Cerebellum (tissue), 4 donors: ENCODE measurements at places on chromosomes 1 and 21.

- no peak for DNase-seq
Measured at GRCh38 chr1:60942291-60942690, 140.1 kb upstream of the NFIA start.

GRCh38 chr1:226457307-226457712, 49.4 kb upstream of the PARP1 start:
- DNase-seq = no peak

- DNase-seq = no peak
Measured at GRCh38 chr1:201461645-201462441, 7.1 kb downstream of the PHLDA3 start.

DNA sequence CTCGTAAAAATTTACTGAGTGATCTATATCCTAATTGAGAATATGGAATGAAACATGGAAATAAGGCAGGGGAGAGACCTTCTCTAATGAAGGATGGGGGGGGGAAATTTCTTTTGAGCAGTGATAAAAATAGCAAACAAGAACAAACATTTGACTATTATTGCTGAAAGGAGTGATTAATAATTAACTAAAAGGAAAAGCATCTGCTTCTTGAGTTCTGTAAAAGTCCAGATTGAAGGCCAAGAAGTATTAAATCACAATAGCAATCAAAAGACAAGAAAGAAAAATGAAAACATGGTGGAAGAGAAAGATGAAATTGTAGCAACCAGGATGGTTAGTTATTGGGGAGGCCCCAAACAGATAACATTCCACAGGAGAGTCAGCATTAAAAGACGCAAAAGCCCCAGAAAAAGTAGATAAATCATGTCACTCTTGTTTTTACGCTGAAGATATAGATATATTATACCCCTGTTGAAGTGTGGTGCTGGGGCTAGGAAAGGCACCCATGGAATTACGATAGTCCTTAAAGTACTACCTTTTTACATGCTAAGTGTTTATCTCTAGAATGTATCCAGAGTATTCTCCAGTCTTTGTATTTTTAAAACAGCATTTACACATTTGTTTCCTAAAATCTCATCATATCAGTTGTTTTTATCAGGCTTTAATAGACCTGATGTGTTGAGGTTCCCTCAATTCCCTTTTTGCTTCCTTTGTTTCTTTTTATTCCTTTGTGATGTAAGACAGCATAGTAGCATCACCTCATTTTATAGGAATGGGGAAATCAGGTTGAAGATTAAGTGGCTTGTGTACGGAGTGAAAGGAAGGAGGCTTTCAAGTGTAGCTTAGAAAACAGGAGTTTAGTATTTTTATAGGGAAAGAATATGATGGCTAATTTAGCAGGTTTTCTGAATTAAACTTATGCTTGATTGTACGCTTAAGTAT, 28.9 kb downstream of the DISP1 start:
- DNase-seq = no peak

- no peak for DNase-seq
Measured at GRCh38 chr1:36882536-36883285, 151.6 kb downstream of the GRIK3 start.

DNA sequence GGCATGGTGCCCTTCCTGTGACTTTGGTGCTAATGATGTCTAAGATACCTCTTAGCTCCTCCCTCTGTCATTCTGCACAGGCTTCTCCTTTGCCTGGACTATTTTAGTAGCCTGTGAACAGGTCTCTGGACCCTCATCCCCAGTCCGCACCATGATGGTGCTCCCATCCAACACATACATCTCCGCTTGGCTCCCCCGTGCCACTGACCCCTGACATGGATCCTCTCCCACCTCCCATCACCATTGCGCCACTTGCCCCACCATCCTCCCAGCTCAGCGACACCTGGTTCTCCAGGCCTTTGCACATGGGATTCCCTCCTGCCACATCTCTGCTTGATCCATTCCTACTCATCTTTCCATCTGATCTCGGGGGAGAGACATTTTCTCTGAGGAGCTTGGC, 33.9 kb downstream of the RUNX3 start:
- DNase-seq = no peak

GRCh38 chr1:38092256-38092655, 45.7 kb upstream of the POU3F1 start:
- no peak for DNase-seq
